ENCODE measurements at places on chromosomes 6 and 20.

- no peak for DNase-seq
These were observed 12.4 kb downstream of the UBE2V1 start for GRCh38 chr20:50100552-50100951.

DNA sequence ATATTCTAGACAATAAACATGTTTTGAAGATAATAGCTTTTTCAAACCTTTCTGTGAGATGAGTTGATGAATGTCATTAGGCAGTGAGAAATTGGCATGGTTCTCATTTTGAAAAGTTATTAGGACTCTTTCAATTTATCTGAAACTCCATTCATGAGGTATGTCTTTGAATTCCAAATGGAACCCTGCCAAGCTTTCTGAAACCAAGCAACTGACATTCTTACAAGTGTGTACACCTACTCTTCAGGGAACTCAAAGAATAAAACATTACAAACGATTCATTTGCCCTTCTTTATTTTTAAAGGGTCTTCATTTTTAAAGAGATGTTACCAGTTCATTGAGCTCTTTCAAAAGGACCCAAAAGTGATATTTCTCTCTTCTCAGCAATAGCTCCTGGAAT lies 2.1 kb upstream of the TRDN start:
- DNase-seq = no peak

- DNase-seq = no peak
These were observed 256.0 kb downstream of the LY86 start for GRCh38 chr6:6844530-6844929.

GRCh38 chr6:116666869-116667268 lies 1.7 kb downstream of the ZUP1 start:
- DNase-seq = no peak

- no peak for DNase-seq
These were observed 100.8 kb downstream of the TNFAIP3 start for GRCh38 chr6:137967689-137968454.

- DNase-seq = no peak
These were observed 26.2 kb downstream of the CCN2 start for GRCh38 chr6:131924881-131925474.

- no peak for DNase-seq
These were observed 84.4 kb downstream of the LYRM2 start for GRCh38 chr6:89554106-89554505.

DNA sequence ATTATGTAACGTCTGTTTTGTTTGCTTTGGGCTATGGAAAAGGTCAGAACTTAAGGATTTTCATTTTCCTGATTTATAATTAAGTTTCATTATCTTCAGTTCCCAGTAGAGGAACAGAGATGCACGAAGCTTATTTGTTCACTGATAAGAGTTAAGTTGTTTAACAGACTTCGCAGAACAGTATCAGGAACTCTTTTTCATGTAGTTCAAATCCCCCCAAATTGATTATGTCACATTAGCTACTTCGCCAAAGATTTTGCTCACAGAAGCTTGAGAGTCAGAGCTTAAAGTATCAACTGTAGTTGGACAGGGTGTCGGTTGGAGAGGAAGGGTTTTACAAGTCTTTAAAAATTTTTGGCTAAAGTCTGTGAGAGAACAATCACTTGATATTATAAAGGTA lies 43.4 kb downstream of the ZHX3 start:
- no peak for DNase-seq

DNA sequence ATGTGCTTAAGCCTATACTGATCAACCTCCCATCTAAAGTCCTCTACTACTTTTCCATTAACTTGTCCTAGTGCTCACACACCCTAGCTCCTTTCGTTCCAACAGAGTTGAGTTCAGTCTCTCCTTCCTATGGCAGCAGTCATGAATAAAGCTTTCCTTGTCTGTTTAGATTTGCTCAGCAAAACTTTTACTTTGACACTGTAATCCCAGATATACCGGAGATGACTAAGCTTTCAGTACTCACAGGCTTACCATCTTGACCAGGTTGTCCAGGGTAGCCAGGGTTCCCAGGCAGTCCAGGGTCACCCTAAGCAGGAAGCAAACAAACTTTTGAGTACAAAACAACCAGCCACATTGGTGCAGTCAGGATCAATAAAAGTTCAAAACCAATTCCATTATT lies 90.7 kb downstream of the COL21A1 start:
- no peak for DNase-seq

DNA sequence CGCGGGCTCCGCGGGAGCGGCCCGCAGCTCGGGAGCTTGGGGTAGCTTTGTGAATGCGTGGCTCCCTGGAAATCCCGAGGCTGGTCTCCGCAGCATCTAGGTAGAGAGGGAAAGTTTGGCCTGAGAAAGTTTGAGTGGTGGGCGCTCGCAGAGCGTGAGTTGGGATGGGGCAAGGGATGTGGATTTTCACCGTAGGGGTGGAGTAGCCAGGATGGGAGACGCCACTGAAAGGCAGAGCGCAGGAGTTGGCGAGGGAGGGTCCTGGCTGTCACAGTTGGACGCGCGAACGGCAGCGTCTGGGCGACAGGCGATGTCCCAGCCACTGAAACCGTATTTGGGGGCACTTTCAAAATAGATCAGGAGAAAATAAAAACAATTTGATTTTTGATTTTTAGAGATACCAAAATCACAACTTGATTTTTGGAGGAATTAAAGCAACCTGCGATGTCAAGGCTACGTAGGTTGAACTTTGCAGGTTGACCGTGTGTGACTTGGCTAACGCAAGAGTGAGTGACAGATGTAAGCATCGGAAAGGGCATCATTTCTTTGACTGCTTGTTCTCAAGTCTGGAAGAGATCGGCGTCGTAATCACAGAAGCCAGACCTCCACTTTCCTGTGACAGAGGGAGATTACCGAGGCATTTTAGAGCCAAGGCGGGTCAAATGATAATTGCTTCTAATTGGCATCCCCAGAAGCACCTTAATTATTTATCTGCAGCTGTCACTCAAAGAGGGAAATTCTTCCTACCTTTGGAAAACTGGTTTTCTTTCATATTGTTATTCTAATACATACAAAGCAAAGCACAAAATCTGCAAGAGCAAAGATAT lies 646 bp downstream of the HEY2 start:
- no peak for DNase-seq

- no peak for DNase-seq
These were observed 7.6 kb downstream of the CEBPB start for GRCh38 chr20:50198180-50198666.

DNA sequence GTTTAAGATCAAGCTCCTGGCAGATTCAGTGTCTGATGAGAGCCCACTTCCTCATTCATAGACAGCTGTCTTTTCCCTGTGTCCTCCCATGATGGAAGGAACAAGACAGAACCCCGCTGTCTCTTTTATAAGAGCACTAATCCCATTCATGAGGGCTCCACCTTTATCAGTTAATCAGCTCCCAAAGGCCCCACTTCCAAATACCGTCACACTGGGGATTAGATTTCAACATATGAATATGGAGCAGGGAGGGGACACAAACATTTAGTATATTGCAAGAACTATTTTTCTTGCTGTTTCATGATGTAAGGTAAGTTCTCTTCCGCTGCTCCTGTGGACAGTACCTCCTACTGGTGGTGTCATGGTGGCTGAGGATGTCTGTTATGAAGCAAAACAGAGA lies 158.3 kb upstream of the IRAK1BP1 start:
- no peak for DNase-seq

GRCh38 chr20:10842116-10842515 lies 168.3 kb upstream of the JAG1 start:
- no peak for DNase-seq

- DNase-seq = no peak
These were observed 133.9 kb upstream of the PTPRT start for GRCh38 chr20:43323592-43323991.

- DNase-seq = no peak
These were observed 9.2 kb upstream of the GUCA1A start for GRCh38 chr6:42163981-42164380.

- no peak for DNase-seq
These were observed 53.4 kb upstream of the TMEM30A start for GRCh38 chr6:75337835-75338580.

DNA sequence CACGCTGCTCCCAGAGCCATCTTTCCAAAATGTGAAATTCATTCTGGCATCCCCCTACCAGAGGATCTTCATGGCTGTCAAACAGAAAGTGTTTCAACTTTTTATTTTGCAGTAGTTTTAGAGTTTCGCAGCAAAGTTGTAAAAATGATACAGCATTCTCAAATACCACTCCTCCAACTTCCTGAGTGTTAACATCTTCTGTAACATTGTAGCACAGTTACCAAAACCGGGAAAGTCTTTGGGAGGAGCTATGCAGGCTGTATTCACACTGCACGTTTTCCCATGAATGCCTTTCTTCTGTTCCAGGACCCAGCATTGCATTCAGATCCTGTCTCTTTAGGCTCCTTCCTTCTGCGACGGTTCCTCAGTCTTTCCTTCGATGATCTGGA lies 30.1 kb downstream of the CDYL start:
- DNase-seq = no peak

GRCh38 chr20:50602432-50603088 lies 88.8 kb downstream of the RIPOR3 start:
- DNase-seq = no peak

DNA sequence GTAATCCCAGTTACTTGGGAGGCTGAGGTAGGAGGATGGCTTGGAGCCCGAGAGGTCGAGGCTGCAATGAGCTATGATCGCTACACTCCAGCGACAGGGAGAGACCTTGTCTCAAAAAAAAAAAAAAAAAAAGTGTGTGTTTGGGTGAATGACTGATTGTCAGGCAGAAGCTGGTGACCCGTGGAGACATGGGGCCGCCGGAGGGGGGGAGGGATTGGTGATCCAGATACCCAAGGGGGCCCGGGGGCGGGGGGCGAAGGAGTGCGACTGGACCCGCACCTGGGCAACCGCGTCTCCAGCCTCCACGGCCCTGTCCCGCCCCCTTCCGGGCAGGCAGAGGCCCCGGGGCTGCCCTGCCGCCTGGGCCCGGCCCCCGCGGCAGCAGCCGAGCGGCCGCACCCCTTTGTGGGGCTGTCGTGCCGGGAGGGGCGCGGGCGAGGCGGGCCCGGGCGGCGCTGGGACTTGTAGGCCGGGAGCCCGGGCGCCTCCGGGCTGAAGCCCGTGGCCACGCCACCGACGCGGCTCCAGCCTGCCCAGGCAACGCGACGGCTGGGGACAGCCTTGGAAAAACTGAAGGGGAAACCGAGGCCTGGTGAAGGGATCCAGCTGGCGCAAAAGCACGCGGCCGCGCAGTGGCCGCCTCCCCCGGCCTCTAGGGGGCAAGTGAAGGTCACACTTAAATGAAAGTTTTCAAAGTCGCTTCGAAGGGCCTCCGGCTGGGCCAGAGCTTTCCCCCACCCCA lies 2.1 kb upstream of the RBM38 start:
- DNase-seq = peak; percentile 88

DNA sequence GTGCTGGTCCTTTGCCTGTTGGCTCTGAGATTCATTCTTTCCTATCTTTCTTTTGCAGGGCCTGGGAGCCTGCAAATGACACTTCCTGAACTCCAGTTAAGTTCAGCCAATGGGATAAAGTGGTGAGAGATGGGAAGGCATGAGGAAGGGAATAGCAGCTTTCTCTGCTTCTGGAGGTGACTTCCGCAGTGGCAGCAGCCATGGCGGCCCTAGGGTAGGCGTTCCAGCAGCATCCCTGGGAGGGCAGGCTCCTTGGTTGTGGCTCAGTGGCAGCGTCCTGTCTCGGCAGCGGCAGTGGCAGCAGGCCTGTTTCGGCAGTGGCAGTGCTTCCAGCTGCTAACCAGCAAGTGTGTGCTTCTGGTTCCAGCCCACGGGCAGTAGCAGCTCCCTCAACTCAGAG lies 7.3 kb upstream of the MDFI start:
- DNase-seq = no peak

DNA sequence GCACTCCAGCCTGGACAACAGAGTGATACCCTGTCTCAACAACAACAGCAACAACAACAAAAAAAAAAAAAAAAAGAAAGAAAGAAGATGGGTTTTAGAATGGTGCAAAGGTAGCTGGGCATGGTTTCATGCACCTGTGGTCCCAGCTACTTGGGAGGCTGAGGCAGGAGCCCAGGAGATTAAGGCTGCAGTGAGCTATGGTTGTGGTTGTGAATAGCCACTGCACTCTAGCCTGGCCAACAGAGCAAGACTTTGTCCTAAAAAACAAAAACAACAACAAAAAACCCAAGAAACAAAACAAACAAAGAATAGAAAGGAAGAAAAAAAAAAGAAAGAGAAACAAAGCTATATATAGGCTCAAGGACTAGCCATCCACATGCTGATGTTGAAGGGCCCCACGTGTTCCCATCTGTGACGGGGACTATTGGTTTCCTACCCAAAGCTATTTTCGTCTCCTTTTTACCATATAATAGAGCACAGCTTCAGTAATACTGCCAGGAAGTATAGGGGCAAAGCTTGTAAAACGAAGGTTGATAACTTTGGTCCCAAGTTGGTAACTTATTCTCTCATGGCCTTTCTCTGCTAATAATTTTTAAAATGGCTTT lies 7.9 kb upstream of the EEF1E1 start:
- DNase-seq = no peak

DNA sequence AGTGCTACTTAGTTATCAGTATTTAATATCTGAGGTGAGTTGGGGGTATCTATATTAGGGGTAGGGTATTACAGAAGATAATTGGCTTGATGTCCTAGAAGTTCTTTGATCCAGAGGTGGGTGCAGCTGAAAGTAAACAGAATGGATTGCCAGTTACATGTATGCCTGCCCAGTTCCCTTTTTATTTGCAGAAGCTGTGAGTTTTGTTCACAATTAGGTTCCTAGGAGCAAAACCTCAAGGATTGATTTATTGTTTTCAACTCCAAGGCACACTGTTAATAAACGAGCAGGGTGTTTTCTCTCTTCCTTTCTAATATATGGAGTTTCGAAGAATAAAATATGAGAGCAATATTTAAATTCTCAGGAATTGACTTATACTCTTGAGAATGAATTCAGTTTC lies 129.0 kb downstream of the SULF2 start:
- DNase-seq = no peak

- no peak for DNase-seq
These were observed 46.2 kb downstream of the OGFRL1 start for GRCh38 chr6:71334768-71335167.

DNA sequence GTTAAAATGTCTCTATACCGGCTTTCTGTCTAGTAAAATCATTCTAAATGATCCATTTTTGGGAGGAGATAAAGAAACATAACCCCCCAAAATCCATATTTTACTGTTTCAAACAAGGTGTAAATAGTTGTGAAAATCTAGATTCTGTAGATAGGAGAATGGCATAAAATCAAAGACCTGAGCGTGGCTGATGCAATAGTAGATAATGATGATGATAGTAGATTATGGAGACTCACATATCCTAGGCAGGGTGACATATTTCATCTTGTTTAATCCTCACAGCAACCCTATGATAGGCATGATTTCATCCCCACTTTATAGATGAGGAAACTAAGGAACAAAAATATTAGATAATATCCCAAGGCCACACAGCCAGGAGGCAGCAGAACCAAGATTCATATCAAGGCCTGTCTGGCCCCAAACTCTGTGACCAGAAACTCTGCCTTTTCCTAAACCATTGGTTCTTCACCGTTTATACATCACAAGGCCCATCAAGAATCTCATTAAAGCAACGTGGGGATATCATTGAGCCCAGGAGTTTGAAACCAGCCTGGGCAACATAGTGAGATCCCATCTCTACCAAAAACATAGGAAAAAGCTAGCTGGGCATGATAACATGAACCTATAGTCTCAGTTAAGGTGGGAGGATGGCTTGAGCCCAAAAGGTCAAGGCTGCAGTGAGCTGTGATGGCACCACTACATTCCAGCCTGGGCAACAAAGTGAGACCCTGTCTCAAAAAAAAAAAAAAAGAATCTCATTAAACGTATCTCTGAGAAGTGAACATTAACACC lies 55.6 kb downstream of the BPIFB1 start:
- no peak for DNase-seq
